H9 (cell line): ENCODE measurements at places on chromosomes 2 and 18. TPM values are rescaled to one million over a fixed set of nuclear protein-coding genes. Genes with fewer than 3 reads are reported as not detected.

DNA sequence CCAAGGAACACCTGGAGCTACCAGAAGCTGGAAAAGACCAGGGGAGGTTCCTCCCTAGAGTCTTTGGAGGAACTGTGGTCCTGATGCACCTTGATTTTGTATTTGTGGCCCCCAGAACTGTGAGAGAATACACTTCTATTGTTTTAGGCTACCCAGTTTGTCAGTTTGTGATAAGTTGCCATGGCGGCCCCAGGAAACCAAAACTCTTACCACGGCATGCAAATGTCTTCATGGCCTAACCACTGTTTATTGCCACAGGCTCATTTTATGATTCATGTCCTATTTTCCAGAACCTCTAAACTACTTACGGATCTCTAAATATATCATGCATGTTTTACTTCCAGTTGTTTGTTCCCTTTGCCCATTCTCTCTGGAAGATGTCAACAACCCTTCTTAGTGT, 1250.7 kb upstream of the FAM98A start:
- no peak for DNase-seq

DNA sequence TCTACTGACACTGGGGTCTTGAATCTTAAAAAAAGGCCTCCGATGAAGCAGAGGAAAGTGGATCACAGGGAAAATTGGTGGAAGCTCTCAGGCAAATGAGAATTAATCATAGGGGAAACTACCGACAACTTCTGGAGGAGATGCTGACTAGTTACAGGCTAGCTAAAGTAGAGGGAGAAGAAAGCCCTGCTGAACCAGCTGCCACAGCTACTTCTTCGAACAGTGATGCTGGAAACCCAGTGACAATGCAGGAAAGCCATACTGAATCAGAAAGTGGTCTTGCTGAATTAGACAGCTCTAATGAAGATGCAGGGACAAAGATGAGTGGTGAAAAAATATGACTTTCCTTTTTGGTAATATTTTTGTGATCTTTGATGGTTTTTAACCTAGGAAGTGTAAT, 44.9 kb upstream of the SLC3A1 start:
- DNase-seq: no peak

- DNase-seq: no peak
Measured at GRCh38 chr2:4549666-4550210, 846.4 kb downstream of the DCDC2C start.

PSMA8 gene
- total RNA-seq: not detected in 2 replicates
